ENCODE measurements at places on chromosomes 7 and 10.

DNA sequence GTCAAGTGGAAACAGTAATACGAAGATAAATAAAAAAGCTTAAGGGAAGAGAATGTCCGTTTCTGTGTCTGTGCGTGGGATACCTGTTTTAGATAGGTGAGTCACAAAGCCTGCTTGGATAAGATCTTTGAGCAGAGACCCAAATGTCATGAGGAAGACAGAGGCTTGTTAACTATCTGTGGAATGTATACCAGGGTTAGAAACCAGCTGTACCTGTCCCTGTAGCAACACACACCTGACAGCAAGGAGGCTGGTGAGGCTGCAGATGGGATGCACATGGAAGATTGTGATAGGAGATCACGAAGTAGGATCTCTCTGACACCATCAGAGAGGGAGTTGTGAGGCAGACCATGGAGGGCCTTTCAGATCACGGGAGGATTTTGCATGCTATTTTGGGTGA lies 105.3 kb downstream of the ARHGAP21 start:
- no peak for DNase-seq

DNA sequence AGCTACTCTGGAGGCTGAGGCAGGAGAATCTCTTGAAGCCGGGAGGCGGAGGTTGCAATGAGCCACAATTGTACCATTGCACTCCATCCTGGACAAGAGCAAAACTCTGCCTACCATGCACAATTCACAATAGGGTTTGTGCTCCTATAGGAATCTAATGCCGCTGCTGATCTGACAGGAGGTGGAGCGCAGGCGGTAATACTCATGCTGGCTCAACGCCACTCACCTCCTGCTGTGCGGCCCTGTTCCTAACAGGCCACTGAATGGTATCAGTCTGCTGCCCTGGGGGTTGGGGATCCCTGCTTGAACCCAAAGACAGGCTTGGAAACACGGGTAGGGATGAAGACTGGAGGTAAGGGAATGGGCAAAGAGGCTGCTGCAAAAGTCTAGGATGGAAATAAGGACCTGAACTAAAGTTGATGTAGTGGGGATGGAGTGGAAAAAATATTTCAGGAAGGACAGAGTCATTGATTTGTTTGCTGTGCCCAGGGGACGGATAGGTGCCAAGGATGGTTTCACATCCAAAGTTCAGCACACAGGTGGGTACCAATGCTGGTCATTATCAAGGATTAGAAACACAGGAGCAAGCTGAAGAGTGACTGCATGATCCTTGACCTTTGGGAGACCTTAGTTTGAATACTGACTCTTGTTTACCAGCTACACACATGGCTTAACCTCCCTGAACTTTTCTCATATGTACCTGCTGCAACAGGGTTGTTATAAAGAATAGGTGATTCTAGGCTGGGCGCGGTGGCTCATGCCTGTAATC lies 2.2 kb downstream of the MRPS17 start:
- no peak for DNase-seq

GRCh38 chr7:110759069-110759468 lies 331.9 kb upstream of the LRRN3 start:
- DNase-seq: no peak

- DNase-seq: peak; percentile 59
Observed at GRCh38 chr10:122308417-122309141, 37.5 kb downstream of the BTBD16 start.

GRCh38 chr7:29285444-29285793 lies 90.8 kb downstream of the CHN2 start:
- DNase-seq: peak; percentile 83

GRCh38 chr7:74199551-74200355 lies 10.1 kb upstream of the LAT2 start:
- DNase-seq: peak; percentile 76

DNA sequence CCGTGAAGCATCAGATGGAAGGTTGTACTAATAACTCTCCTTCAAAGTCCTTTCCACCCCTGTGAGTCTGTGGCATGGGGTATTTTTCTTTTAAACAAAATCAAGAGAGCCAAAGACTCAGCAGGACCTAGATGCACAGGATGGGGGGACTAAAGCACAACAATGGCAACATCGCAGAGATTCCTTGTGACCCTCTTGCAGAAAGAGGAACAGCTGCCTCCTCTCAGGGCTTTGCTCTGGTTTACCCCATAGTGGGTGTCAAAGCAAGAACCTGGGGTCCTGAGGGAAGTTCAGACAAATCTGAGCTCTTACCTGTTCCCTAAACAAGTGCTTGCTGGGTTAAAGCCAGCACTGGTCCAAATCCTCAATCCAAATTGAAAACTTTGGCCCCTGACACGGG lies 39.2 kb downstream of the FGF8 start:
- no peak for DNase-seq

- DNase-seq: no peak
Observed at GRCh38 chr10:46235705-46236545, 50.9 kb upstream of the ANTXRL start.

- DNase-seq: no peak
Observed at GRCh38 chr10:29730969-29731368, 96.2 kb upstream of the SVIL start.

- peak; percentile 56 for DNase-seq
Observed at GRCh38 chr7:138981332-138982203, at the start of gene KIAA1549. TSS of gene KIAA1549 (minus strand) at chr7:138981389. CDS start at chr7:138981269, 120 bp downstream.

DNA sequence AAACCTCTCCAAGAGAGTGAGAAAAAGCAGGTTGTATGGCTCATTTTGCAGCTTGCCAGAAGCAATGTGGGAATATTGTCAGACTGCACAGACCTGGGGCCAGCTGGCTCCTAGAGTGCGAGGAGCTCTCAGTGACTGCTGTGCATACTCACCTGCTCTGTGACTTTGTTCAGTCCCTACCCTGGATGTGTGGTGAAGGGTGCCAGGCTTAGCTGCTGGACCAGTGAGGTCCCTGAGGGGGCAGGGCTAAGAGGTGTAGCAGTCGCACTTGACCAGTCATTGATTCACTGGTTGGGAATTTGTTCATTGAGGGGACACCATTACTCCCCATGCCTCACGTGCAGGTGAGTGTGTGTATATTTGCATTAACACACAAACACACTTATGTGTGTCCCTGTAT lies 60.1 kb downstream of the IKZF1 start:
- no peak for DNase-seq

DNA sequence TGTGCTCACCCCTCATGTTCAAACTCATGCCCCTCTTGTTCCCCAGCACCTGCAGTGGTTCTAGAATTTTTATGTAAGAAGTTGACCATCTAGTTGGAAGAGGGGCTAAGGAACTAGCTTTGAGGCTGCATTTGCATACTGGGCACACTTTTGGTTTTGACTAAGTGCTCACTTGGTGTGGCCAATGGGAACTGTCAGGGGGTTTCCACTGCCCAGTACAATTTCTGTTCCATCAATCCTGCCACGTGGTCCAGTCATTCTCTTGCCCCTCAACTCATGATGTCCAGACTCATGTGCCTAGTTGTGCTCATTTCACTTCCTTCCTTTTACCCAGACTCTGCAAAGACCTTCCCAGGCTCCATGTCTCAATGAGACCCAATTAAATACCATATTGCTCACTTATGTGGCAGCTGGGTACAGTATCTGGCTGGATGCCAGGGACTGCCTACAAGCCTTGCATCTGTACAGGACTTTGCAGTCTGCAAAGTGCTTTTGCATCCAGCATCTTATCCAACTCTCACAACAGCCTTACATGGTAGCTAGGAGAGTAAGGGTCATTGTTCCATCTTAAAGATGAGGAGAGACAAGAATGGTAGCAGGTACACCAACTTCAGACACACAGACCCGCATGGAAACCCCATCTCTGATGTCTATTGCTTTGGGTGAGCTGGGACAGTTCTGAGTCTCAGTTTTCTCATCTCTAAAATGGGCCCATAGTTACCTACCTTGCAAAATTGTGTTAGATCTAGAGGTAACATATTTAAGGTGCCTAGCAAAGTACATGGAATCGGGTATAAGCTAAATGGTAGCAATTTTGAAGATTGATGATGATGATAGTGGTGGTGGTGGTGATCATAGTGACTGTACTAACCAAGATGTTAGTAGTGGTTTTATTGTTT lies 30.1 kb upstream of the KCNMA1 start:
- no peak for DNase-seq

- DNase-seq: peak; percentile 88
Observed at GRCh38 chr7:20064974-20065862, 152.0 kb downstream of the MACC1 start.

- no peak for DNase-seq
Observed at GRCh38 chr10:43955978-43956377, 307.3 kb upstream of the ZNF32 start.

GRCh38 chr7:140698477-140698876 lies 2.0 kb downstream of the NDUFB2 start:
- DNase-seq: no peak

DNA sequence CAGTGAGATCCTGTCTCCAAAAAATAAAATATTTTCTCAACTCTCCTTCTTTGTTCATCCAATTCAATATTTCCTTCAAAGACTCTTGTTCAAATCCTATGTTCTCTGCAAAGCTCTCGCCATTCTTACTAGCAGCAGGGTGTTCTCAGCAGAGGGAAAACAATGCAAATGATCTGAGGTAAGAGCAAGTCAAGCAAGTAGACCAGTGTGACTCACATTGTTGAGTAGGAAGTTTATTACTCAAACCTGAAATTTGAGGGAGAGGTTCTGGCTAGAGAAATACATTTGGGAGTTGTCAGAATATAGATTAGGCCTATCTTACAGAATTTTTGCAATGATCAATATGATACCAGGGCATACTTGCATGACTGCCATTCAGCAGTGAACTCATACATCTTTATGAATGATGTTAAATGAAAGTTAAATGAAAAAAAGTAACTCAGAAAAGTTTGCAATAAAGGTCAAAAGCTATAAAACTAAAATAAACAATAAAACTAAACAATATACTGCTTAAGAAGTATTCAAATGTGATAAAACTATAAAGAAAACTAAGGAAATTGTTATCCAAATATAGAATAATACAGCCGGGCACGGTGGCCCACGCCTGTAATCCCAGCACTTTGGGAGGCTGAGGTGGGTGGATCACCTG lies 5.8 kb downstream of the IDE start:
- peak; percentile 44 for DNase-seq

DNA sequence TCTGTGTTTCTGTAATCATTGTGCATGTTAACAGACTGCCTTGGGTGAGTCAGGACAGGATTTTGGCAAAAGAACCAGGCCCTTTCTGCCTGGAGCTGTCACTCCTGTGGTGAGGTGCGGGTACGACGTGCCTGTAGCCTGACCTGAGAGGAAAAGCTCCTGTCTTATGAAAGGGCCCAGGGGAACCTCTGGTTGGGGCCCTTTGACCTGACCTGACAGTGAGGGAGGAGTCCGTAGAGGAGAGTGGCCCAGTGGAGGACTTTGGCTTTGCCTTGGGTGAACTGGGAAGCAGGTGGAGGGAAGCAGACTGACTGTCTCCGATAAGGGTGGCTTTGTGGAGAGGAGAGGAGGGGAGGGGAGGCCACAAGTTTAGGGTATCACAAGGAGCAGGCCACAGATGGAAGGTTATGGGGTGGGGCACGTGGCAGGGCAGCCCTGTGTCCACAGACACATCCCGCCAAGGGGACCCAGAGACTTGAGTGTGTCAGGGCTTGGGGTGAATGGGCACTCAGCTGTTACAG lies 6.9 kb downstream of the PFKP start:
- no peak for DNase-seq

DNA sequence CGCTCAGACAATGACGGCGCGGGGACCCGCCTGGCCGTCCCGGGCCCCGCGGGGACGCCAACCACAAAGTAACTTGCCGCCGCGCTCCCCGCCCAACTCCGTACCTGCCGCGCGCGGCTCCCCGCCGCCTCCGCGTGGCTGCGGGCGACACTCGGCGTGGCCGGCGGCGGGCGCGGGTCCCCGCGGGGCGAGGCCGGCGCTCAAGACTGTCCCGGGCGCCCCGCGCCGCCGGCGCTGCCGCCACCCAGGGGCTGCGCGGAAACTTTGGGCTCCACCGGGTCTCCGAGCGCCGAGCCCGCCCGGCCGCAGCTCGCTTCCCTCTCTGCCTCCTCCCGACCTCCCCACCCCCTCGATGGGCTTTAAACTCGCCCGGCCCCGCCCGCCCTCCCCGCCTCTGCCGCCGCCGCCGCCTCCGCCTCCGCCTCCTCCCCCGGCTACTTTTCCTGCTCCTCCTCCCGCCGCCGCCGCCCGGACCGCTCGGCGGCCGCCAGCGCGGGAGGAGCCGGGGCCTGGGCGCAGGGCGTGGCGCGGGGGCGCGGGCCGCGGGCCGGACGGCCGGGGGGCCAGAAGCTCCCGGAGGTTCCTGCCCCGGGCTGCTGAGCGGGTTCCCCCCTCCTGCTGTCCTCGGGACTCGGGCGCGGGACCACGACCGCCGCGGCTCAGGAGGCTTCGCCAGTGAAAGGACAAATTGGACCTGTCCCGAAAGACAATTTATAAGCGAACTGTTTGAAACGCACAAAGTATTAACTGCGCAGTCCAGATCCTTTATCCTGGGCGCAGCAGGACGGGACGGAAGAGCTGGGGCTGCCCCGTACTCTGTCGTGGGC lies 10.6 kb upstream of the GRB10 start:
- DNase-seq: peak; percentile 58

- DNase-seq: no peak
Observed at GRCh38 chr7:50475340-50475739, 25.2 kb upstream of the FIGNL1 start.

GRCh38 chr7:46294381-46294780 lies 373.3 kb upstream of the IGFBP3 start:
- DNase-seq: no peak

DNA sequence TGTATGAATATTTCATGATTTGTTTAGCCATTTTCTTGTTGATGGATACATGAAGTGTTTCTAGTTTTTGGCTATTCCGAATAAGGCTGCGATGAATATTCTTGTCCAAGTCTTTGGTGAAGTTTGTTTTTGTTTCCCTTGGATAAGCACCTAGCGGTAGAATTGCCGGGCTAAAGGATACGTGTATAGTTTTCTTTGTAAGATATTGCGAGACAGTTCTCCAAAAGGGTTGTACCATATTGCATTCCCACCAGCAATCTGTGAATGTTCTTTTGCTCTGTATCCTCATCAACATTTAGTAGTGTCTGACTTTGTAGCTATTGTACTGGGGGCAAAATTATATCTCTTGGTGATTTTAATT lies 142.6 kb downstream of the DOCK1 start:
- DNase-seq: no peak

DNA sequence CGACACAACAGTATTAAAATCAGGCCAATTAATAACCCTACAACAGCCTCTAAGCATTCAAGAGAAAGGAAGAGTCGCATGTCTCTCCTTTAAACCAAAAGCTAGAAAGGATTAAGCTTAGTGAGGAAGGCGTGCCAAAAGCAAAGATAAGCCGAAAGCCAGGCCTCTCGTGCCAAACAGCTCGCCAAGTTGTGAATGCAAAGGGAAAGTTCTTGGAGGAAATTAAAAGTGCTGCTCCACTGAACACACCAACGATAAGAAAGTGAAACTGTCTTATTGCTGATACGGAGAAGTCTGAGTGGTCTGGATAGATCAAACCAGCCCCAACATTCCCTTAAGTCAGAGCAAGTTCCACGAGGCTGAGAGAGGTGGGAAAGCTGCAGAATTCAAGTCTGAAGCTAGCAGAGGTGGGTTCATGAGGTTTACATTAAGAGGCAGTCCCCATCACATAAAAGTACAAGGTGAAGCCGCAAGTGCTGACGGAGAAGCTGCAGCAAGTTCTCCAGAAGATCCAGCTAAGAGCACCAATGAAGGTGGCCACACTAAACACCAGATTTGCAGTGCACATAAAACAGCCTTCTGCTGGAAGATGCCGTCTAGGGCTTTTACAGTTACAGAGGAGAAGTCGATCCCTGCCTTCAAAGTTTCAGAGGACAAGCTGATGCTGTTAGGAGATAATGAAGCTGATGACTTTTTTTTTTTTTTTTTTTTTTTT lies 194.8 kb downstream of the MAD1L1 start:
- no peak for DNase-seq

GRCh38 chr7:35797311-35797710 lies 3.5 kb upstream of the SEPTIN7 start:
- no peak for DNase-seq

Data from RCC 7860 (cell line).